ENCODE measurements at places on chromosomes 5 and 9.

GRCh38 chr5:45037927-45038326, 229.2 kb downstream of the MRPS30 start:
- no peak for DNase-seq

DNA sequence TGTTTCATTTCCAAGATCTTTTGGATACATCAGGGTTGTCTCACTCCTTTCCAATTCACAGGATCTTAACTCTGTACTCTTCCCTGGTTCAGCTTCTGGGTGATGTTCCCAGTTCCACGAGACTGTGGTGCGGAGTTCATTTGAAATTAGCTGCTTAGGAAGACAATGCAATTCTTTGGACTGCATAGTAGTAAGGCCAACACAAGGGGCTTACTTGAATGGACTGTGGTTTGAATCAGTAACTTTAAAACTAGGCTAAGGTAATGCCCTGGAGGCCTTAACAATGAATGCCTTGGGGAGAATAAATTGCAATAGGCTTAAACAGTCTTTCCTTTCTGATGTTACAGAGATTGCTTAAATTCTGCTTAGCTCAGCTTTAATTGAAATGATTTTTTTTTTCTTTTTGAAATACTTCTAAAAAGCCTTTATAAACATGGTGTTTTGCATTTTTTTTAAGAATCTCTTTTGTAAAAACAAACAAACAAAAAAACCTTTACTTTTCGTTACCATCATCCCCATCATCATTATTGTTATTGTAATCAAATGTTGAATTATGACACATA, 133.8 kb upstream of the MEF2C start:
- DNase-seq, result no peak

GRCh38 chr5:60143942-60144549, 250.5 kb upstream of the PDE4D start:
- DNase-seq, result no peak

- no peak for DNase-seq
Observed at GRCh38 chr9:109033941-109034700, 20.8 kb upstream of the CTNNAL1 start.

DNA sequence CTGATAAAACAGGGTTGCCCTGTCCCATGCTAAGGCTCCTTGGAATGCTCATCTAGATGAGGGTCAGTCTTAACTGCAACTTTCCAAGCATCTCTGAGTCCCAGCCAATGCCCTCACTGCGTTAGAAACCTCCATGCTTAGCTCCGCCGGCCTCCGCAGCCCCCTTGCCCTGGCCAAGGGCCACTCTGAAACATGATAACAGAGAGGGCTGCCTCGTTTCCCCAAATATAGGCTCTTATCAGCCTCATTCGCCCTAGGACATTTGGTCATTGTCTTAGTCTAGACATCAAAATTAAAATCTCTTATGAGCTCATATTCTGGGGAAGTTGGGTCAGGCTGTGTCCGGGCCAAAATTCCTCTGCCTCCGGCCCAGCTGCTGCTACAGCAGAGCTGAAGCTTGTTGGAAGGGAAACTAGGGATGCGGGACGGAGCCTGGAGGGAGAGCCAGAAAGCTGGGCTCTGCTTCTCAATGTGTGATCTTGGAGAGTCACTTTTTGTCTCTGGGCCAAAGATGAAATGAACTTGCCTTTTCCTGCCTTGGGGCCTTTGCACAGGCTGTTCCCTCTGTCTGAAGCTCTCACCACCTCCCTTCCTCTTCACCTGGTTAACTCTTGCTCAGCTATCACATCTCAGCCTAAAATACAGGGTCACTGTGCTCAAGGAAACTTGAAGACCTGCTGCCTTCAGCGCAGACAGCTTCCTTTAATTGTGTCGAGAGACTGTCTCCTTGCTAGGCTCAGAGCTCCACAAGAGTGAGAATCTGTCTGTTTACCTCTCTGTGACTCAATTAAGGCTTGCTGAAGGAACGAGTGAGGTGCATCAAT, 191.3 kb downstream of the RGS3 start:
- no peak for DNase-seq

DNA sequence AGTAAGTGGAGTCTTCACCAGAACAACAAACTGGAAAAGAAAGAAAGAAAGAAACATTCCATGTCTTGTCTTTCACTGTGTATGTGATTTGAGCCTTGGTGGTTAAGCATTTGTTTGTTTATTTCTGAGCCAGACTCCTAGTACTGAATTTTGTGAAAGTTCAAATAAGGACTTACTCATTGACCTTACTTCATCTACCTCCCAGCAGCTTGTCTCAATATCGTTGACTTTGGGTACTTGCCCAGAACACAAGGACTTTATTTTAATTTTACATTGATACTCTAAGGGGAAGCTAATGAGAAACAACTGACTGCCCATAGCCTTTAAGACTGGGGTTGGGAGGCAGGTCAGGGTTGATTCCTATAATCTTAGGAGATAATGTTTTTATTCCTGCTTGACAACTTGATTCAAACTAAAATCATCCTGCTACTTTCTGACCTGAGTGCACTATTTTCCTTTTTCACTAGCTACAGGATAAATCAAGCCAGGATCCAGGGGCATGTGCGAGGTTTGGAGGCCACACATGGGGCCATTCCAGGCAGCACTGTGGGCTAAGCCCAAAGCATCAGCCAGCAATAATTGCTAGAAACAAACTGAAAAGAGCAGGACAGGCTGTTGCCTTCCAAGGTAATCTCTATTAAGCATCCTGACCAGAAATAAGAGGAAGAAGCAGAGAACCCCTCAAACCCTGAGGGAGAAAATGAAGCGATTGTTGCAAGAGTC, 138.9 kb upstream of the RUSC2 start:
- no peak for DNase-seq

- no peak for DNase-seq
Observed at GRCh38 chr5:93590493-93590892, 7.5 kb downstream of the NR2F1 start.

DNA sequence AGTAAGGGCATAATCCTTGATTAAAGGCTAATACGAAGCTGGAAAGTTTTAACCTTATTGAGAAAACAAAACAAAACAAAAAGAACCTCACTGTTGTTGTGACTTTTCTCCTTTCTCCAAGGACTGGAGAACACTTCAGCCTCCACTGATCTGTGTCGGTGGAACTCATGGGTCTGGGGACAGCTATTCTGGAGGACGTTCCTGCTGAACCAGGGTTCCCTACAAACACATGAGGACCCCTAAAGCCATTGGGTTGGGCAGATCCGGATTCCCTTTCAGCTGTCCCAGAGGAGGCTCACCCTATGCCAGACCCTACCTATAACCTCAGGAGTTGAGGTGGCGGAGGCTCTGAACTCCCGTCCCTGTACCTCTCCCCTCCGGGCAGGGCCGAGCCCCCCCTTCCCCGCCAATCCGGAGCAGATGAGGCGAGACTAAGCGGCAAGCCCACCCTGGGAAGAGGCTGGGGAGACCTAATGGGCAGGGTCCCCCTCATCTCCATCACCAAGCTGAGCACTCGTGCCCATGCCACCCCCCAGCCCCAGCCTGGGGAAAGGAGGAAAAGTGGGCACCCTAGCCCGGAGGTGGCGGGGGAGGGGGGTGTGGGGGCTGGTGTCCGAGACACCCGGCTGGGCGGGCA, 1.6 kb upstream of the TCF7 start:
- DNase-seq, result no peak

GRCh38 chr5:10353241-10354047, at the start of gene MARCHF6:
MARCHF6 (plus strand) TSS chr5:10353695; CDS start chr5:10353899, 204 bp downstream.
- DNase-seq, result peak; percentile 89

GRCh38 chr5:93460286-93460685, 120.7 kb downstream of the NR2F1-AS1 start:
- no peak for DNase-seq

GRCh38 chr9:95383845-95384244, 66.3 kb upstream of the FANCC start:
- no peak for DNase-seq

DNA sequence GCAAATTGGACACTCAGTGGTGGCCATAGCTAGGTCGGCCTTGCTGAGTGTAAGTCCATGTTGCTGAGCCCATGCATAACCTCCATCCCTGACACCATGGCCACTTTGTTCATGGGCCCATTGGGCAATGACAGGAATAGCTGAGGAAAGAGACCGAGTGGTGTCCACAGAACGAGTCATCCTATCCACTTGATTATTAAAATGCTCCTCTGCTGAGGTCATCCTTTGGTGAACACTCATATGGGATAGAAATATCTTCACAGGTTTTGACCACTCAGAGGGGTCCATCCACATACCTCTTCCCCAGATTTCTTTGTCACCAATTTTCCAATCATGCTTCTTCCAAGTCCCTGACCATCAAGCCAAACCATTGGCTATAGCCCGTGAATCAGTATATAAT, 63.6 kb downstream of the PPIC start:
- no peak for DNase-seq

DNA sequence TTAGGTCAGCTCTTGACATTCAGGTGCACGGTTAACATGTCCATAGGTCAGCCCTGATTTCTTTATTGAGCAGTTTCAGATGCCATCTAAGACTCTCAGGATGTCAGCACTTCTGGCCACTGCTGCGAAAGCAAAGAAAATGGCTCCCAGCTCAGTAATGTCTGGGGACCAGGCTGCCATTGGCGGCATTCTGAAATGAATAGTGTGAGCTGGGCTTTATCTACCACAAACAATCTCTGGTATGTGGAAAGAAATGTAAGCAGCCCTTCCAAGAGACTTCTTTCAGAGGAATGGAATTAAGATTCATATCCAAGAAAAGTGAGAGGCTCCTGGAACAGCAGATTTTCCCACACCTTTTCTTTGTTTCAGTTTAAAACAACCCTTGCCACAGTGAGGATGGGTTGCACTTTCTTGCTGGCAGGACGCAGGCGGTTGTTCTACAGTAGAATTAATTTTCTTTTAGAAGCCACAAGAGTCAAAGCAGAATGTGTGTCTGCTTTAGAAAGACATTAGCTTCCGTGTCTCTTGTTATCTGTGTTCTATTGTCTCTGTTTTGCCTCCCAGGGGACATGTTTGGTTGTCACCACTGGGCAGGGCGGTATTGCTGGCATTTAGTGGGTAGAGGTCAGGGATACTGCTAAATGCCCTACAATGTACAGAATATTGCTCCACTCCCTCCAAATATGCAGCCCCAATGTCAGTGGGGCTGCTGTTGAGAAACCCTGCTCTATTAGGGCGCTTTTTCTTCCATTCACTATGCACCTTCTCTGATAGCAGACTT, 149.9 kb upstream of the ANKH start:
- no peak for DNase-seq

GRCh38 chr9:76716085-76716672, 48.1 kb upstream of the PCA3 start:
- no peak for DNase-seq

DNA sequence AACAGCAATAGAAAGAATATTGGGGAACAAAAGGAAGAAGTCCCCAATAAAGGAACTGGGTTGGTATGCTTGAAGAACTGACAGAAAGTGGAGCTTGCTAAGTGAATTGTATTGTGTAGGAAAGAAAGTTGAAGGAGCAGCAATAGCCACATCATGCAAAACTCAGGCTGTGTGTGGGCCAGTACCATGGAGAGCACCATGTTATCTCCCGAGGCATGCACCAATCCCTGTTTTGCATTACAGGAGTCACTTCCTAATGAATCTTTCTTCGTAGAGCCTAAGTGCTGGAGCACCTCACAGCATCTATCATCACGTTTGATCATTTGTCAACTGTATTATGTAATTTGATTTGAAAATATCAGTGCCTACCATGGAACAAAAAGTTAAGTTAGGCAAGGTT, 137.7 kb upstream of the NMUR2 start:
- DNase-seq, result no peak

- no peak for DNase-seq
Observed at GRCh38 chr5:145750199-145750598, 84.9 kb downstream of the PRELID2 start.

DNA sequence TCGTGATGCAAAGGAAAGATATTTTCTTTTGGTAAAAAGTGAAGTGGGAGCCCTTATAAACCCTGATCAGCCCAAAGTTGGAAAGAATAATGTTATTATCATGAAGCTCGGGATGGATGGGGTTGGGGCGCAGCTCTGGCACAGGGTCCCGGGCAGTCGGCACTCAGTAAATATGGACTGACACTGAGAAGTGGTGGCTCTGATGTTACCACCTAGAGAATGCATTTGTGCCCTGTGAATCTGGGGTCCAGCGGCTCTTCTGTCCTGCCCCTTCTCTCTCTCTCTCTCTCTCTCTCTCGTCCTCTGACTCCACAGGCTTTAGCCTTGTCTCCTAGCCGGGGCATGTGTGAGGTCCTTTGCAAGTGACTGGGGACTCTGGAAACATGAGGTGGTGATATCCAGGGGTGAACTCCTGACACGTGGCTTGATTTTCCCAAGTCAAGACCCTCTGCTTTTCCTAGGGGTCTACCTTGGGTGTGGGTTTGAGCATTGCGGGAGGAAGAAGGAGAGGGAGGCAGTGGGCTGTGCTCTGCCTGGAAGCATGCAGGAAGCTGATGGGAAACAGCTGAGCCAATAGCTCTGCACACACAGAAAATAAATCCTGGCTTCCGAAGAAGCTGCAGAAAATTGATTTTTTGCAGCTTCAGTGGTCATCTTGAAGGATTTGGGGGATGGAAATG, 162.7 kb downstream of the MACROH2A1 start:
- DNase-seq, result no peak

GRCh38 chr9:18855656-18856055, 177.4 kb downstream of the SAXO1 start:
- no peak for DNase-seq

- no peak for DNase-seq
Observed at GRCh38 chr5:115599502-115599901, 2.8 kb downstream of the TICAM2 start.

DNA sequence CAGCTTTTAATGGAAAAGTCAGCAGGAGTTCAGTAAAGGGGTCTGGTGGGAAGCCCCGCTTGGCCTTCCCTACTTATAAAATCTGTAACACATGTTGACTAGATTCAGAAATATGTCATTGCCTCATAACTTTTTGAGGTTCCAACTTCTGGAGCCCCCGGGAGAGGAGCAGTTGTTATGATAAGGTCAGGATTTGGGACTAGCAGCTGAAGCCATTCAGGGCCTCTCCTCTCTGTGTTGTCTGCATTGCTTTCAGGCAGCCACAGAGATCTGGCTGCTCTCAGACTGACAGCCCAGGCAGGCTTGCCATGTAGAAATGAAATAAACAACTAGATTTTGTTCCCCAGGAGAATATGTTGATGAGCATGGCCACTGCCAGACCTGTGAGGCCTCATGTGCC, 167.1 kb downstream of the RFK start:
- no peak for DNase-seq

- no peak for DNase-seq
Observed at GRCh38 chr5:6447384-6448140, 1.1 kb upstream of the UBE2QL1 start.

GRCh38 chr9:87611776-87612175, 114.1 kb downstream of the DAPK1 start:
- no peak for DNase-seq
